ENCODE measurements at places on chromosomes 1 and 21.

GRCh38 chr1:226491093-226491850 lies 57.3 kb upstream of the STUM start:
- no peak for DNase-seq

- DNase-seq = no peak
These were observed 68.4 kb downstream of the USP24 start for GRCh38 chr1:55146781-55147180.

DNA sequence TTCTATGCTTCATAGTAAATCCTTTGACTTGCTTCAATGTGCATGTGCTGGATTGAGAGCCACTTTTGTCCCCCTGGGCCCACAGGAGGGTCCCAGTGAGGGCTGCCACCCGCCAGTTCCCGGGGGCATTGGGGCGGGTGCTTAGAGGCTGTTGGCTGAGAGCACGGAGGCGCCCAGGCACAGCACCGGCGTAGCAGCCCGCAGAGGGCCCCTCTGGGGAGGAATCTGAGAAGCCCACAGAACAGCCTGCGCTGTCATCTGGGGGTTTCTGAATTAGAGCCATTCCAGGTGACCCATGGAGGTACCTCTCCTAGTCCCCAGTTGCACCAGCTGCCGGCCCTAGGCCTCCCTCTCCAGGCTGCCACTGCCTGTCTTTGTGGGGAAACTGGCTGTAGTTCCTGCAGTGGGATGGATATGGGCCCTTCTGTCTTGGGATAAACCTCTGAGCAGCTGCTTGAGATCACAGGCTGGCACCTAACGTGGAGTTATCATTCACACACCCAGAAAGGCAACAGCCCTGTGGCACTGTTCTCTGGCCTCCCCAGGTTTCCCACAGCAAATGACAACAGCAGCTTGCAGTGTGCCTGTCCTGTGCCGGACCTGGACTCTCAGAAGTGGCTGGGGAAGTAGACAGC lies 39.5 kb downstream of the TMEM51 start:
- DNase-seq = no peak

GRCh38 chr1:7458946-7459345 lies 312.1 kb upstream of the VAMP3 start:
- DNase-seq = no peak

GRCh38 chr21:45833414-45833813 lies 148.2 kb upstream of the COL6A1 start:
- DNase-seq = no peak

DNA sequence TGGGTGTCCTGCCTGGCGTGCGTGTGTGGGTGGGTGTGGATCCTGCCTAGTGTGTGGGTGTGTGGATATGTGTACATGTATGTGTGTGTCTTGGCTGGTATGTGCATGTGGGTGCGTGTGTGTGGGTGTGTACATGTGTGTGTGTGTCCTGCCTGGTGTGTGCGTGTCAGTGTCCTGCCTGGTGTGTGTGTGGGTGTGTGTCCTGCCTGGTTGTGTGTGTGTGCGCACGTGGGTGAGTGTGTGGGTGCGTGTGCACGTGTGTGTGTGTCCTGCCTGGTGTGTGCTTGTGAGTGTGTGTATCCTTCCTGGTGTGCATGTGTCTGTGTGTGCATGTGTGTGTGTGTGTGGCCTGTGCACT lies 60.1 kb downstream of the PRDM16 start:
- no peak for DNase-seq

DNA sequence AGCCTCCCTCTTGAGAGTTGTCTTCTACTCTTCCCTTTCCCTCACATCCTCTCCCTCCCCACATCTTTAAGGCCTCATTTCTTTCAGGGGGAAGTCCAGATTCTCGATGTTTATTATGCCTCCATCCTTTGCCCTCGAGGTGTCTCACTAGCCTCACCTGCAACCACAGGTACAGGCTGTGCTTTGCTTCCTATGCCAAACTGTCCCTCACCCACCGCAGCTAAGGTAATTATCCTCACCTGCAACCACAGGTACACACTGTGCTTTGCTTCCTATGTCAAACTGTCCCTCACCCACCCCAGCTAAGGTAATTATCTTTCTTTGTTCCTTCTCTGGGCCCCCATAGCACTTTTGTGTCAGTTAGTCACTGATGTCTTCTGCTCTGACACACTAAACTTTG lies 328.1 kb upstream of the SNX7 start:
- DNase-seq = no peak

GRCh38 chr1:90356991-90357390 lies 360.1 kb downstream of the BARHL2 start:
- DNase-seq = peak; percentile 16

- DNase-seq = no peak
These were observed 5.0 kb upstream of the KCNJ9 start for GRCh38 chr1:160076295-160076694.

DNA sequence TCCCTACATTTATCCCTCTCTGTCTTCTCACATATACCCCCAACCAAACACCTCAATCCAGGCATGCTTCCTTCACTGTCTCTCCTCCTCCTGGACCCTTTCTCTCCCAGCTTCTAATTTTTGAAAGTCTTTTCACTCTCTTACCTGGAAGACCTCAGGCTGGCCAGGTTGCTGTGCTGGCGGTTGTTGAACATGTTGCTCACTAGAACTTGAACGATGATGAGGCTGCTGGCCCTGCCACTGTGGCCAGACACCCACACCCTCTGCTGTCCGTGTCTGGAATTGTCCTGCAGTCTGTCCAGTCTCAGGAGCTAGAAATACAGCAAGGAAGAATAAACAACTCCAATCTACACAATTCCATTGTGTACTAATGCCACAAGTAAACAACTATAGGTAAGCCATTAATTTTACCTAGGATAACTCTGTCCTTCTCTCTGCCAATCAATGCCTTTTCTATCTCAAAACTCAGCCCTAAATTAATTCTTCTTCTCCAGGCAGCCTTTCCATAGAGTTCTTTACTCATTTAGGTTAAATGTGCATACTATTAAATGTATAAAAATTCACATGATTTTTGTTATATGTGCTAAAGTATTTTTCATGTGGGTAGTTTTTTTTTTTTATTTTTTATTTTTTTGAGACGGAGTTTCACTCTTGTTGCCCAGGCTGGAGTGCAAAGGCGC lies 5.1 kb upstream of the CTSK start:
- DNase-seq = peak; percentile 70

- no peak for DNase-seq
These were observed 7.9 kb upstream of the TIAM1 start for GRCh38 chr21:31351960-31352359.

GRCh38 chr1:219434285-219434922 lies 178.5 kb downstream of the ZC3H11B start:
- no peak for DNase-seq

- DNase-seq = no peak
These were observed at the start of gene MFAP2 for GRCh38 chr1:16980473-16981268. MFAP2 (minus strand) TSS chr1:16980620; CDS start chr1:16978273, 2,347 bp downstream.

- DNase-seq = peak; percentile 49
These were observed 32.2 kb downstream of the BATF3 start for GRCh38 chr1:212667223-212668139.

- no peak for DNase-seq
These were observed 31.4 kb downstream of the PLPP3 start for GRCh38 chr1:56547977-56548376.

DNA sequence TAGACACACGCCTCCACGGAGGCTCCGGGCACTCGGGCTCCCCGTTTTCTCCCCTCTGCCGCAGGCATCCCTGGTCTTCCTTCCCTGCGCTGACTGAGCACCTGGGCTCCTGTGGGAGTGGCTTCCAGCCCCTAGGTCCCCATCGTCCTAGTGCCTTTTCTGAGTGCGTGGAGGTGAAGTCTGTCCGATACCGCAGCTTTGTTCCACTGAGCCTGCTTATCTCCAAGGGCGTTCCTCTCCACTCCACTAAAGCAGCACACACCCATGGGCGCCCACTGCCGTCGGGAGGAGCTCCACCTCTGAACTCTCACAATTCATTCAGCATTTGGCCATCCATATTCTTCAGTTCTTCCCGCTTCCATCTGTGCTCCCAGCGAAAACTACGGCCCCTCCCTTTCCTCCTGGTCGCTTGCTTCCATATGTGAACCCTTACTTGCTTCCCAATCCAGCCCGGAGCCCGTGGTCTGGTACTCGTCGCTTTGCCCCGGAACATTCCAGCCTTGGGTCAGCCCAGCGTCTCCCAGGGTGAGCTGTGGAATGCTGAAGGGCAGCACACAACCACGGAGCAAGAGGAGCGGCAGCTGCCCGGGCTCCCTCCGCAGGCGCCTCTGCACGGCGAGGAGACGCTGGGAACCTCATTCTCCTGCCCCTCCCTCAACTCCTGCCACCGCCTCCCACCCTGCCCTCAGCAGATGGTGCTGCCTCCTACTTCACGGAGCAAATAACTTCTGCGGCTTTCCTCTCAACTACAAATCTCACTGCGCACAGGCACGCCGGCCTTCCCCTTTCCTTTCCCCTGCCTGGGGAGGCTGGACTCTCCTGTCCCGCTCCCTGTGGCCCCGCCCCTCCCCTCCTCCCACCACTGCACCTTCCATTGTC lies 27.5 kb downstream of the ATP8B2 start:
- peak; percentile 43 for DNase-seq

- no peak for DNase-seq
These were observed 54.2 kb upstream of the DNAJC6 start for GRCh38 chr1:65255035-65255655.

DNA sequence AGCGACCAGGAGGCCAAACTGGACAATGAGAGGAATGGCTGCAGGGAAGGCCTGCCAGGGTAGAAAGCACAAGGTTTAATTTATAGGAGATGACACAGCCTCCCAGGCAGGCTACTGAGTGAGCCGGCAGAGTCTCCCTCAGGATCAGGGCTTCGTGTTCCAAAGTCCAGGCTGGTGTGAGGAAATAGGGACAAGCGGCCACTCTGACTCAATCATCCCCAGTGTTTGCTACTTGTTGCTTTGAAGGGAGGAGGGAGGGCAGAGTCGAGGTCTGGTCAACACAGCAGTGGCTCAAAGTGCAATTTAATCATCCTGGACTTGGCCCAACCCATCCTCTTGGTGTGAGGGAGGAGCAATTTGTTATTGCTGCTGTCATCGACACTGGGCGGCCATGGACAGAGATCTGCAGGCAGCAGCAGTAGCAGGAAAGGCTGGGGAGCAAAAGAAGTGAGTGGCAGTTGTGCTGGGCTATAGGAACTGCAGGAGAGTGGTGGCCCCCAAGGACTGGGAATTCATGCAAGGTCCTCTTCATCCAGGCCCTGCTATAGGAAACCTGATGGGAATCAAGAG lies 27.5 kb downstream of the TBX15 start:
- DNase-seq = no peak

Measured in GM12865 (cell line).